ENCODE measurements at places on chromosomes 4 and X.

DNA sequence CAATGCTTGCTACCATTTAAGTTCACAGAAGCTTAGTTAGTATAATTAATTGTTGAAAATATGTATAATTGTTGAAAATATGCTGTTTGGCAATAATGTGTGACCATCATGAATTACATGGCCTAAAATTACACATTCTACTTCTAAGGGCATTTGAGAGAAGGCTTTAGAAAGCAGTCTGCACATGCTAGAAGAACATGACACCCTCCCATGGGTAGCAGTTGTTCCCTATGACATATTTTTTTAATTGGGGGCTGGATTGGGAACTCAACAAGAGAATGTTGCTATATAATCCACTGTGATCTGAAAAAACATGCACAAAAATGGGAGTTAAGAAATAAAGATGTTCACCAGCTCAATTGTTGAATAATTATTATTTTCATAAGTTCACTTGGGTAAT lies 331.4 kb downstream of the ARHGAP24 start:
- no peak for DNase-seq

GRCh38 chrX:19647731-19648588 lies 132.7 kb upstream of the MAP3K15 start:
- no peak for DNase-seq

DNA sequence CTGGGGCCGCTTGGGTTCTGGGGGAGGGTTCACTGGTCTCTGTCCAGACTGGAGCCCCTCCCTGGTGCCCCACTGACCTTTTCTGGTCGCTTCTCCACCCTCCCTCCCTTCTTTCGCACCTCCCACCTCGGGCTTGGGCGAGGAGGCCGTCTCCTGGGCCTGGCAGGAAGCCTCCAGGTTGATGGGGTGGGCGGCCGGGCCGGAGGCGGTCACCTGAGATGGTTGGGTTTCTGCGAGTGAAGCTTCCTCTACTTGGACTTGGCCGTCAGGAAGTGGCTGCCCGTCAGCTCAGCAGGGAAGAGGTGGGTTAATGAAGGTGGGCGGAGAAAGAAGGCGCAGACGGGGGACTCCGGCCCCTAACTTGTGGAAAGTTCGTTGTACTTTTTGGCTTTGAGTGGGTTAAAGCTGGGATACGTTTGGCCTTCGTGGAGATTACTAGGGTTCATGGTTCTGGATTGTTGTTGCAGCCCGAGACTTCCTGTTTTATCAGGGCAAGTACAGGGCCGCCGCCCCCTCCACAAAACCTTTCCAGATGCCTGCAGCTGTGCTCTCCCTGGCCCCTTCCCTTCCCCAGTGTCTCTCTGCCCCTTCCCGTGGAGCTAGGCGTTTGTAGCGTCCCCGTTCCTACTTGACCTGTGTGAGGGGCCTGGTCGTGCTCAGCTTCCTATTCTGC lies 1.2 kb downstream of the AKAP17A start:
- no peak for DNase-seq

DNA sequence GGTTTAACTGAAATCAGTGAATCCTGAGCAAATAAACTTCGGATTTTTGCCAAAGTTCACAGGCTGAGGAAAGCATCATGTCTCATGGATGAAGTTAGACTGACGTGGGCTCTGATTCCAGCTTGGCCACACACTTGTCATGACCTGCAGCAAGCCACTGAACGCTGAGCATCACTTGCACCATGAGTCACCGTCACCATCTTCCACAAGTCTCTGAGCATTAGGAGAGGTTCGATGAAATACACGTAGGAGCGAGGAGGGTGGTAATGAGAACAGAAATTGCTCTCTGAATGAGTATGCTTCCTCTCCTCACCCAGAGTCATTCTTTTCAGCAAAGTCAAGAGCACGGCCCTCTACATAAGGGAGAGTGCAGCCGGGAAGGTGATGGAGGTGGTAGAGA lies 3.8 kb upstream of the TRIML2 start:
- no peak for DNase-seq

GRCh38 chr4:56630876-56631666 lies 50.0 kb downstream of the HOPX start:
- no peak for DNase-seq

GRCh38 chr4:181684310-181684709 lies 558.9 kb upstream of the TENM3 start:
- DNase-seq: no peak

DNA sequence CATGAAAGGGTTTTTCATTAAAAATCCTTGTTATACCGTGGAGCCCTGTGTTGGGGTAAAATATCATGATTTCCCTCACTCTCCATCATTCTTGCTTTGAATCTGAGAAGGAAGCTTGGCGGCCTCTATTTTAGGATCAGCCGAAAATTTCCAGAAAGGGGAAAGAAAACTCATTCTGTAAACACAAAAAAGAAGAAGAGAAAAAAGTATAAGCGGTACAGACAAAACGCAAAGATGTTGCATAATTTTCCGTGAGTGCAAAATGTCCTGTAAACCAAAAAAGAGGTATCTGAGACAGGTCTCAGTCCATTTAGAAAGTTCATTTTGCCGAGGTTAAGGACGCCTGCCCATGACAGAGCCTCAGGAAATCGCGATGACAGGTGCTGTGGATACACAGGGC lies 5.3 kb downstream of the CSF2RA start:
- DNase-seq: no peak

GRCh38 chr4:4899202-4899925 lies 39.9 kb downstream of the MSX1 start:
- no peak for DNase-seq

All from SK-N-DZ (cell line).